ENCODE measurements at places on chromosomes 12 and 14.

DNA sequence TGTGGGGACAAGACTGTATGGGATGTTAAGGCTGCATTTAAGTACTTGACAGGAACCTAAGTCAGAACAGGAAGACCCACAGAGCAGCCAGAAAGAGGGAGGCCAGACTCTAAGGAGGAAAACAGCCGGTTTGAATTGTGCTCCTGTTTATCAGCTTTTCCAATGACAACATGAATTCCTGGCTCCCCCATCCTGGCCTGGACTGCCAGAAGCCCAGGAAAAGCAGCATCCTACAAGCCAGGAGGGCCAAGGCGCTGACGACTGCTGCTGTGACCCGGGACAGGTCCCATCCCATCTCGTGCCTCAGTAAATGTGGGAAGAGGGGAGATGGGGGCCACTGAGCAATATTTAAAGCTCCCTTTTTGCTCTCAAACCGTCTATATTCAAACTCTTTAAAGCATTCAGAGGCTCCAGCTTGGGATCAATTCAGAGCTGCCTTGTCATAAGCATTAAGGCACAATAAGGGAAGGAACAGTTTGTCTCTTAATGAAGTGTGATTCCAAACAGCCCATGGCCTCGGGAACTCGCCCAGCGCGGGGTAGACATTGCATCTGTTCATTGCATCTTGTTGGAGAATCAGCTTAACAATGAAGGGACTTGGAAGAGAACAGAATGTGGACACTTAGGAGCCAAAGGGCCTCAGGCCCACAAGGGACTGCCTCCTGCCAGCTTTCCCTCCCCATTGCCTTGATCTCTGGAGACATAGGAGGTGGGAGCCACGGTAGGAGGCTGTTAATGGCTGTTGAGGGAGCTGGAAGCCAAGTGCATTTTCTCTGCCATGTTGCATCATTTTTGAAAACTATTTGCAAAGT is 49.6 kb downstream of the CMKLR1 start:
- DNase-seq = no peak

DNA sequence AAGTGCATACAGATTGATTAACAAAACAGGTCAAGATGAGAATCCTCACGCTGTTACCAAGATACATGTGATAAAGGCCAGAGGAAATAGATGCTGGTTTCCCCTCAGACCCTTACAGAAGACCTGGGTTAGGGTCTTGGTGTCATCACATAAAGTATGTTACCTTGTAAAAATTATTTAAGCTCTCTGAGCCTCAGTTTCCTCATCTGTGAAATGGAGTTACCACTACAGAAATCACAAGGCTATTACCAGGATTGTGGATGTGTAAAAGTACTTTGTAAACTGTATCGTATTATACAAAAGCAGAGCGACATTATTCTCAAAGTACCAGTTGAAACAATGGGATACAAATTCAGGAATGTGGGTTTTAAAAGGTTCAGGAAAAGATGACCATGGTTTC is 14.0 kb downstream of the SAMD4A start:
- no peak for DNase-seq

DNA sequence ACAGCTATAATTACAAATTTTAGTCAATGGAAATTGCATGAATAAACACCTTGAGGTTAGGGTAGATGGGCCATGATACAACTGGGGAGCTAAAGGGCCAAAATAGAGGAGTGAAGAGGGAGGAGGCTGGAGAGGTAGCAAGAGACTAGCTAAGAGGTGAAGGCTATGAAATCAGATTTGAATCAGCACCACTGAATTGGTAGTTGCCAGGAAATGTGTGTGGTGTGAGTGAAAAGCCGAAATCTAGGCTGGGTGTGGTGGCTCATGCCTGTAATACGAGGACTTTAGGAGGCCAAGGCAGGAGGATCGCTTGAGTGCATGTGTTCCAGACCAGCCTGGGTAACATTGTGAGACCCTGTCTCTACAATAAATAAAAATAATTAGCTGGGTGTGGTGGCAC is 22.7 kb downstream of the YY1 start:
- no peak for DNase-seq

GRCh38 chr12:6057700-6058099 is 66.8 kb downstream of the VWF start:
- DNase-seq = no peak

GRCh38 chr12:127479256-127479655 is 787.7 kb upstream of the TMEM132C start:
- DNase-seq = no peak

All from NCI-H1105 (cell line).